ENCODE measurements at places on chromosomes 3 and 15.

DNA sequence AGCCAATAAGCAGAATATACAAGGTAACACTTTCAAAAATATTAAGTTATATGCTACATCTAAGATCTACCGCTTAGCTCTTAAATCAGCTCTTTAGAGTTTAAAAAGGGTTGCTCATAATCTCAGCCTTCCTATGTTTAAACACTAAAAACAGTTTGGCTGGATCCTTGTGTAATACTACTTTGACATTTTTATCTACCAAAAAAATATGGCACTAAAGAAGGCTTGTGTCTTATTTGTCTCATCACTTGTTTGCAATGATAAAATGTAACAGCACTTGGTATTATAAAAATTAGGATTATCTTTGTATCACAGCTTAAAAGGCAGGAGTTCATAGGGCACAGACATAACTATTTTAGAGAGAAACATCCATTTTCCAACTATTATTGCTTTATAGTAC, 9.8 kb downstream of the ANKRD28 start:
- no peak for DNase-seq

- DNase-seq = no peak
Measured at GRCh38 chr15:72998226-72998625, 54.0 kb upstream of the NEO1 start.

- no peak for DNase-seq
Measured at GRCh38 chr3:61926923-61927322, 365.6 kb downstream of the PTPRG start.

DNA sequence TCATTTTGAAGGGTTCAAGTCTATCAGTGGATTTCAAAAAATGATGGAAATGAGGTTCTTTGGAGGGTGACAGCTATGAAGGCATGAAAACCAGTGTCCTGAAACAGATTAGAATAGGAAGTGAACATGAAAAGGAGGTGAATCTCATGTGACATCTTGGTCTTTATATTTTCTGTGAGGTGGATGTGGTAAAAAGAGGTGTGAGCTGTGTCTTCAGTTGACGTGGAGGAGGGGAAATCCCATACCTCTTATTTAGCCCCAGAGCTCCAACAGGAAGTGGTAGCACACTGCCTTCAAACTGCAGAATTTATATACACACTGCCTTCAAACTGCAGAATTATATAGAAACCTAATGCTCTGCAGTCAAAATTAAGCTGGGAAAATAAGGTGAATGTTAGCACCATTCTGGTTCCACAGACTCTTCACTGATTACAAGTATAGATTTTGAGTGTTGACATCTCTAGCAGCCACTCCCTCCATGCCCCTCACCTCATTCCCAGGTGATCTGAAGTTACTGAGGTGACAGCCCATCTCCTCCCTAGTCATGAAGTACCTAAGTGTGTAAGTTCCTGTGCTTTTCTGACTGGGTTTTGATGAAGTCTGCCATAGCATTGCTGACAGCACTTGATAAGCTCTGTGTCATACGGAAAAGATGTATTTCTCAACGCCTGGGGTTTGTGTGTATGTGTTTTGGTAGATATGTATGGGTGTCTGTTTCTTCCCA, 2.7 kb downstream of the RAB8B start:
- DNase-seq = peak; percentile 85

DNA sequence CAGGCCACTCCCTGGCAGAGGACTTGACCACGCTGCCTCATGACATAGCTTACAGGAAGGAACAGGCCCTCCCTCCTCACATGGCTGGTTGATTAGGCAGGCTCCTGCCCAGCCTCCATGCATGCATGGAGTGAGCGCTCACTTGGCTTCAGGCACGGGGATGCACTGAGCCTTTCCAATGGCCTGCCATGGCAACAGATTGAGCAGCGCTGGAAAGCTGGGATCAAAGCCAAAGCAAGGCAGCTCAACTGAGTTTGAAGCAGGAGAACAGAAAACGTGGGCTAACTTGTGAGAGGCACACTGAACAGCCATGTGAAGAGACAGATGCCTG, 5.9 kb upstream of the GRAMD2A start:
- DNase-seq = no peak

DNA sequence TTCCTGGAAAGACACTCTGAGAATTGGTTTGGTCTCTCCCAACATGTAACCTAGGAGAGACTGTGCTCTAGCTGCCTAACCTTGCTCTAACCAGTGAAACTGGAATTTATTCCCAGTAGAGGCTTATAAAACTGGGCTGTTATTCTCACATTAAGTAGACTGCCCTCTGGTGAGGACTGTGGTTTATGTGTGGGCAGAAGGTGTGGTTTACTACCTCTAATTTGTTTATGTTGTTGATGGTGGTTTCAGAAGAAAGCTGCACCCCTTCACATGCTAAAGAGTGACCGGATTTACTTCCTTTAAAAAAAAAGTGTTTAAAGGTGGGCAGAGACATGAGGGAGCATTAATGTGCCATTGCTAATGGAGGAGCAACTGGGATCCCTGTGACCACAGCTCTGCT, 273.2 kb downstream of the MECOM start:
- no peak for DNase-seq

DNA sequence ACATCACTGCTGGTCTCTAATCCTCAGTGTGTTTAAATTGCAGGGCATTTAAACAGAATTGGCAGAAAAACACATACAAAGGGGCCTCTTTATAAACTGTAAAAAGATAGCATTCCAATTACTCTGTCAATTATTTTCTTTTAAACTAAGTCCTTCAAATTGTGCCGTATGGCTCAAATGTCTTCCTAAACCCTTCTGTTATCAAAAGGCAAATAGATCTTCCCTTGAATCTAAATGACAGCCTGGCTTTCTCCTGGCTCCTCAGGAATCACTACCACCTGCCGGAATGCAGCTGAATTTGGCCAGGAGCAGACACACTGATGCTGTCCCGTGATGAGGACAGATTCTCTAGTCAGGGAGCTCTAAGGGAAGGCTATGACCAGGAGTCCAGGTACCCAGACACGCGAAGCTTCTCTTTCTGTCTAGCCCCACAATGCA, 85.6 kb downstream of the IGF2BP2 start:
- DNase-seq = no peak

Measured in CD4-positive, alpha-beta T cell treated with Interleukin-2 at 100 ng/mL for 4 hours (primary cell).